Stimulated activated CD4-positive, alpha-beta T cell treated with anti-CD3 and anti-CD28 coated beads, Interleukin-2, amount 100 ng/mL, for 24 hours (primary cell): ENCODE measurements at places on chromosomes 16 and 17.

- no peak for DNase-seq
These were observed 32.8 kb upstream of the METRNL start for GRCh38 chr17:83046448-83047181.

- no peak for DNase-seq
These were observed 57.4 kb upstream of the MRTFB start for GRCh38 chr16:14013571-14014283.

- DNase-seq, result no peak
These were observed 8.8 kb upstream of the TANGO6 start for GRCh38 chr16:68834550-68834949.

- no peak for DNase-seq
These were observed 5.4 kb upstream of the LHX1 start for GRCh38 chr17:36931697-36932382.

GRCh38 chr17:55434721-55435120 lies 13.1 kb upstream of the MMD start:
- no peak for DNase-seq

DNA sequence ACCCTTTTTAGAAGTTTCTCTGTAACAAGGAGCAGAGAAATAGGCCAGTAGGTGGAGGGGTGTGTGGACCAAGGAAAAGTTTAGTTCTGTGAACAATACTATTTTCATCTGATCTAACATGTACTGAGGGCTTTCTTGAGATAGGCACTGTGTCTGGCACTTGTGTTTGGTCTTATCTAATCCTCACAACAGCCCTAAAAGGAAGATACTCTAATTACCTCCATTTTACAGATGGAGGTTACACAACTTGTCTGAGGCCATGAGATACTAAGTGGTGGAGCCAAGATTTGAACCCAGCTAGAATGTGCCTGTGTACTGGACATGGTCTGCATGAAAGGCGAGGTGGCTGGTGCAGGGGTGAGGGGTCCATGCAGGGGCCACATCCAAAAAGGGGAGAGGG lies 4.5 kb downstream of the TNFSF12 start:
- no peak for DNase-seq

DNA sequence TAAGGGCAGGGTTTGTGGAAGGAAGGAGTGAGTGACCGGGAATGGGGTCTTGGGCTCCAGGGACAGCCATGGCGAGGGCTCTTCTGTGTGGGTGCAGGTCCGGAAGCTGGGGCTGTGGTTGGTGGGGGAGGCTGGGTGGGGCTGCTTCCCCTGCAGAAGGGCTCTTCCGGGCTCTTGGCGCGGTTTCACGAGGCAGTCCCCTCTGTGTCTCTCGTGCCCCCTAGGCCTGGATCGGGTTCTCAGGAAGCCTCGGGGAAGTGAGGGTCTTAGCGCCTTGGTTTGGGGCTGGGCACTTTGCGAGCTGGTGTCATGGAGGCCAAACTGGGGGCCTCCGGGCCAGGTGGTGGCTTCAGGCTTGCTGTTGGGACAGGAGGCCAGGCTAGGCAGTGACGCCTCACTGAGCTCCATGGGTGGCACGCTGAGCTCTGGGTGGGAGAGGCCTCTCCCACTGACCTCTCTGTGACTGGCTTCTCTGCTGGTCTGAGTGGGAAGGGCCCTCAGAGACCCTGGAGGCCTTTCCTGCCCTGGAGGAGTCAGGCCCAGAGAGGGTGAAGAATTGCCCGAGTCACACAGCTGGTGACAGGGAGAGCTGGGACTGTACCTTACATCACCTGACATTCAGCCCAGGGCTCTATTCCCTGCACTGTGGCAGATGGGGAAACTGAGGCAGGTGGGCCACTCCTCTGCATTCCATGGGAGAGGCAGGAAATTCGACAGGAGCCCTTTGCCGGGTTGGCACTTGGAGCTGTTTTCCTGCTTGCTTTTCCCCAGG lies 8.2 kb downstream of the ADCY7 start:
- DNase-seq, result peak; percentile 49

- DNase-seq, result no peak
These were observed 23.1 kb upstream of the GPRC5C start for GRCh38 chr17:74408815-74409214.

GRCh38 chr16:65743558-65743957 lies 621.7 kb upstream of the CDH11 start:
- no peak for DNase-seq

DNA sequence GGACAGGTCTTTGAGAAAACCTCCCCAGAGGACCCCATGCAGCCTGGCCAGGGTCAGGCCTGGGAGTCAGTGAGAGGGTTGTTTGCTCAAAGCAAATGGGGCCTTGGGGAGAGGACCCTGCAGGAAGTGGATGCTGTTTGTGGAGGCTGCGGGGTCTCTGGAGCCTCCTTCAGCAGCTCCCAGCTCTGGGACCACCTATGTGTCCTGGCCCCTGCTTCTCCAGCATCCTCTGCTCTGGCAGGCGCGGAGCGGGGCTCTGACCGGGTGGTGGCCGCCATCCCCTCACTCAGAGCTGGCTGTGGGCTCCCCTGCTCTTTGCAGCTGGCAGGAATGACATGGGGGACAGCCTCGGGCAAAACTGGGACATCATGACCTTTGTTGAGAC lies 29.8 kb upstream of the CIBAR2 start:
- DNase-seq, result no peak

DNA sequence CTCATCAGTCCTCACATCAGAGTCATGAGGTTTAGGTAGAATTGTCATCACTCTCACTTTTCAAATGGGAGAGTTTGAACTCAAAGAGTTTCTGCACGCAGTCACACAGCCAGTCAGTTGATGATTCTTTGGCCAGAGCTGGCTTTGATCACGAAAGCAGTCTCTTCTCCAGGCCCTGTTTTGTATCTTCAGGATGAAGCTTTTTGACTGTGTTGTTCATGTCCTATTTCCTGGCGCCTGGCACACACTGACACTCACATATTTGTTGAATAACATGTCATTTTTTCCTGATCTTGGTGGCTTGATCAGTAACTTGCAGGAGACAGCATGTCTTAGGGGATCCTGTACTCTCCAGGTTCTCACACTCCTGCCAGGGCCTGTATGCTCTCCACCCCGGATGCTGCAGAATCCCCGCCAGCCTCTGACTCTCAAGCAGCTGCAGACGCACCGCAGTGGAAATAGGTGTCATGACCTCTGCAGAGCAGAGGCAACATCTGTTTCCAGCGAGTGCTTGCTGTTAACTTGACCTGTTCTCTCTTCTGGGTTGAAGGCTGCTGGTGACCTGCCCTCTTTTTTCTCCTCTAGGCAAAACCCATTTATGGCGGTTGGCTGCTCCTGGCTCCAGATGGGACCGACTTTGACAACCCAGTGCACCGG lies 33.0 kb downstream of the MPRIP start:
- no peak for DNase-seq

- no peak for DNase-seq
These were observed 379 bp downstream of the SNX29 start for GRCh38 chr16:11976850-11977375.

DNA sequence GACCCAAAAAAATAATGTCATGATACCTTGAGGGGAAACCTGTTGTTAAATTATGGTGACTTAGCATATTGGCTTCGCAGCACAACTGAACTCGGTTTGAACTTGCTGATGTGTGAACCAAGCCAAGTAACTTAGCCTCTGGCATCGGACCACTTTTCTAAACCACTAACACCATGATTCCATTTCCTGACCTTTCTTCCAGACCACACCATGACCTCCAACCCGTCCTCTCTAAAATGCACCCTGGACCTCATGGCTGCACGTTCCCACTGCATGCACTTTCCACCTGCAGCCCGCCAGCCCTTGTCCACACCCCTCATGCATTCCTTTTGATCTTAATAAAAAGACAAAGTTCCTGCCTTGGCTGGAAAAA lies 29.3 kb downstream of the DYNLRB2 start:
- DNase-seq, result no peak

DNA sequence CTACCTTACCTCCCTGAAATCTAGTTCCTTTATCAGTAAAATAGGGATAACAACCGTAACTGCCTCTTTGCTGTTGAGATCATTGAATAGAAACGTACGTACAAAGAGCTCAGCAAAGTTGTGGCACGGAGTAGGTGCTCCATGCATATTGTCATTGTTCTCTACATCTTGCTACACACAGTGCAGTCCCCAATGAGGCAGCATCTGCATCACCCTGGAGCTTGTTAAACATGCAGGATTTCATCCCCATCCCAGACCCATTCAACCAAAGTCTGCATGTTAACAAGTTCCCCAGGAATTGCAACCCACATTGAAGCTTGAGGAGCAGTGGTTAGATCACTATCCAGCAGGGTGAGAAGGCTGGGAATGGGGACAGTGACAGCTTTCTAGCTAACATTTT lies 33.7 kb upstream of the CCL2 start:
- DNase-seq, result no peak

DNA sequence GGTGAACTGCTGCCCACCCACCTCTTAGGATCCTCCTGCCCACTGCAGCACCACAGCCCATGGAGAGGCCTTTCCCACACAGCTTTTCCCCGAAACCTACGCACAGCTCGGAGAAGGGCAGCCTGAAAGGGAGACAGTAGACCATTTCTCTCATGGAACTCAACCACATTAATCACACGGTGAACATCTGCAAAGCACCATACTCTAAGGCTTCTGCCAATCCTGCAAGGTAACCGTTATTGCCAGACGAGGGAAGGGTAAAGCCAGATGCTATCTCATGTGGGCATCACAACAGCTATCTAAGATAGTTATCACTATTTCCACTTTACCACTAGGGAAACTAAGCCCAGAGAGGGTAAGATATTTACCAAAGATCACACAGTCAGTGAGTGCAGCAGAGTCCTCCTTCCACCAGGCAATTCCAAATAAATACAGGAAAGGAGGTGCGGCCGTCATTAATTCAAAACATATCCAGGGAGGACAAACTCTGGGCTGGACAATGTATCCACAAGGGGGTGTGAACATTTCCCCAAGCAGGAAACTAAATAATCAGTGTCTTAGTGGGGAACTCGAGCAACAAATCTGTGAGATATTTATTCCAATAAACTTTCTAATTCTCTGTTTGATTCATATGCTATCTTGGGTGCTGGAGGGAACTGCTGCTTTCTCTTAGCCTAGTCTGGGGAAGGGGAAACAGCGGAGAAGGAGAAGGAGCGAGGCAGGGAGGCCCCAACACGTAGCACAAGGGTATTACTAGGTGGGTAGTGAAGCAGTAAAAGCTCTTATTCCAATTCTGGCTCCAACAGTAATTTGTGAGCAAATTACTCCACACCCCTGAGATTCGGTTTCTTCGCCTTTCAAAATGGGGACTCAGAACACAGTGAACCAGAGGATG lies 723 bp downstream of the TMEM186 start:
- DNase-seq, result no peak

GRCh38 chr17:61761827-61762226 lies 101.5 kb downstream of the BRIP1 start:
- DNase-seq, result no peak

DNA sequence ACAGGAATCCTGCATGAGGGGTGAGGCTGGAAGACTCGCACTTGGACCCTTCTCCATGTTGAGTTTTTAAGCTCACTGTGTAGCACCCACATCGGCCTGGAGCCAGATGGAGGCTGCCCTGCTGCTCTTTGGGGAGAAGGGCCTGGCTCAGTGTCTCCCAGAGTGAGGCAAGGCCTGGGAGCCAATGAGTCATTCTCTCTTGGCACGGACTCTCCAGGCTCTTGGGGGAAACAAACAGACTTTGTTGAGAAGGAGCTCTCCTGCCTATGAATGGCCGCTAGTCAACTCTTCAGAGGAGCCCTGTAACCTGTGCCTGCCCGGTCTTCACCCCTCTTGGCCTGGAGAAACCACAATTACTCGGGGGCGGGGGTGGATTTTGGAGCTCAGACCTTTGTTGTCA lies 50.8 kb upstream of the MAF start:
- DNase-seq, result no peak

DNA sequence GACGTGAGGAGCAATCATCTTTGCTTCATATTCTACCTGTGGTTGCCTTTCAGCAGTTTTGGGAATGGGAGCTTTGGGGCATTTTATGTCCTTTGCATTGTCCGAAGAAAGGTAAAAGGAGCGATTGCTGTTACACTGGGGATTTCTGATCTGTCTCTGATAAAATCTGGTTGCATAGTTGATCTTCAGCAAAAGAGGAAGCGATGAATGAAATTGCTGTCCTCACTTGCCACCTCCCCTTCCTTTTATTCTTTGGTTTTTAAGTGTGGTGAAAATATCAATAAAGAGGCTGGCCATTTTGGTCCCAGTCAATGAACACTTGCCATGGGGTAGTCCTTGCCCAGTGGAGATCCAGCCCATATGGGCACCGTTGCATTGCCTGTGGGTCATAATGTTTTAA lies 236.8 kb downstream of the MSI2 start:
- DNase-seq, result no peak

- no peak for DNase-seq
These were observed 6.7 kb upstream of the WWOX start for GRCh38 chr16:78092758-78093157.

GRCh38 chr17:58083491-58084316 lies 485 bp downstream of the DYNLL2 start:
- peak; percentile 67 for DNase-seq

DNA sequence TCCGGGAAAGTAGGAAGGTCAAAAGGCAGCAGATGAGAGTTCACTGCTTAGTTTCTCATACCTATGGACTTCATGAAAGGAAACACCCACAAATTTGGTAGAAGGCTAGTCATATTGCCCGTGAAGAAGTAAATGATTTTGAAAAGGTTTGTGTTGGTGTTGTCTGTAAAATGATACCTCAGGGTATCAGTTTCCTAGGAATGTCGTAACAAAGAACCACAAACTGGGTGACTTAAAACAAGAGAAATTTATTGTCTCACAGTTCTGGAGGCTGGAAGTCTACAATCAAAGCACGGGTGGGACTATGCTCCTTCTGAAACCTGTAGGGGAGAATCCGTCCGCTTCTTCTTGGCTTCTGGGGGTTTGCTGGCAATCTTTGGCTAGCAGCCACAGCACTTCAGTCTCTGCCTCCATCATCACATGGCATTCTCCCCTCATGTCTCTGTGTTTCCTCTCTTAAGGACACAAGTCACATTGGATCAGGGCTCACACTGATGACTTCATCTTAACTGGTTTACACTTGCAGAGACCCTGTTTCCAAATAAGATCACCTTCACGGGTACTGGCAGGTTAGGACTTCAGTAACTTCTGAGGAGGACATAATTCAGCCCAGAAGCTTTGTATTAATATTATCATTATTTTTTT lies 2.0 kb upstream of the NAE1 start:
- no peak for DNase-seq

DNA sequence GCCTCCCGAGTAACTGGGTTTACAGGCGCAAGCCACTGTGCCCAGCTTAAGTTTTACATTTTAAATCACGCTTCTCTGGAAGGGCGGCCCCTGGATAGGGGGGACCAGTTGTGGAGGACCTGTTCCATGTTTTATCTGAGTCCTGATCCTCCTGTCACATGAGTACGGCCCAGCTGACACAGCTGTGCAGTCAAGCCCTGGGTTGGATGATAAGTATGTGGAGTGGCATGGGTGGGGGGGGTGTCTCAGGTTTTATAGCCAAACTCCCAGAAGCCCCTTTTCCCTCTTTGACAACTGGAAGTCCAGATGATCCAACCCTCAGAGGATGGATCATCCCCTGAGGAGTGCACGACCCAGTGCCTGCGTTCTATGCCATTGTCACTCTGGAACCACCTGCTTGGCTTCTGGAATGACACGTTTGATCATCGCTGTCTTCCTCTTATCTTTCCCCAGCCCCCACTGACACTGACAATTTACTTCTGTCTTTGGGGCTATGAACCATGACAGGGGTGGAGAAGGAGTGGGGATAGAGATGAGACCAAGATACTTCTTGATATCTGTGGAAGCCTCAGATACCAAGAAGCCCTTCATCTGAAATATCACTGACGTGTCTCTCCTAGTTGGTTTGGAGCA lies 191.2 kb downstream of the MSI2 start:
- no peak for DNase-seq

GRCh38 chr16:28317040-28317880 lies 24.9 kb downstream of the SBK1 start:
- peak; percentile 82 for DNase-seq
